Activated T-cell treated with anti-CD3 and anti-CD28 coated beads, Interleukin-2, amount 50 U/mL, for 4 hours (primary cell): ENCODE measurements at places on chromosomes 1 and 21. TPM values are rescaled to one million over a fixed set of nuclear protein-coding genes. Genes with fewer than 3 reads are reported as not detected.

DNA sequence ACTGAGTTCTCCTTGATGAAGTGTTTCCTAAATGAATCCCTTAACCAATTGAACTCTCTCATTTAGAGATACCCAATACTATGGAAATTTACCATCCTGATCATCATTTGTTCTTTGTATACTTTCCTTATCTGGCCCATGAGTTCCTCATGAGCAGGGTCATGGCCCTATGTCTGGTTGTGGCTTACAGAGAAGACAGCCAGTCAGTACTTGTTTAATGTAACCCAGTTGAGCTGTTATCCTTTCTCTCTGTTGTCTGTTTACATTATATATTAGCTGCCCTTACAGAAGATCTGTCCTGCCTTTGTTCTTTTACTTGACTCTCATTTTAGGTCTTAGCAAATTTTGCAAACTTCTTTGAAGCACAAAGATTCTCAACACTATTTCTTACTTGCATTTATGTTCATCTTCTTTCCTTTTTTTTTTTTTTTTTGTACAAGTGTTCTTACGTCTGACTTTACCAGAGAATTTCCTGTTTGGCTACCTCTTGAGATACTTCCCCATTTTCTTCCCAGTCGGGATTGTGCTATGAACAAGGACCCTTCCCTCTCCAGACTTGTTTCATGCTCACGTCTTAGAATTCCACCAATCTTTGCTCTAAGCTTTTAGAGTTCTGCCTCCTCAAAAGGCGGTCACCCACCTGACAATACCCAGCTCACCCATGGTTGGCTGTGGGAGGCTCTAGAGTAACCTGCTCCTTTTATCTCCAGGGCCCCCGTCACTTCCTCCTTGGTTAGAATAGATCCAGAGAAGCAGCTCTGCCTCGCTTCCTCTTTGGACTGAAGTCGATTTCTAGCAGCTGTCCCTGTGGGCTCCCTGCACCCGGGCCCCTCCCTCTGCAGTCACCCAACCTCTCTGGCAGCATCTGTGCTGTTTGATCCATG lies 53.6 kb upstream of the RUNX1 start:
- peak; percentile 27 for DNase-seq

- DNase-seq: peak; percentile 77
These were observed 37.1 kb upstream of the EPB41 start for GRCh38 chr1:28877132-28877781.

DNA sequence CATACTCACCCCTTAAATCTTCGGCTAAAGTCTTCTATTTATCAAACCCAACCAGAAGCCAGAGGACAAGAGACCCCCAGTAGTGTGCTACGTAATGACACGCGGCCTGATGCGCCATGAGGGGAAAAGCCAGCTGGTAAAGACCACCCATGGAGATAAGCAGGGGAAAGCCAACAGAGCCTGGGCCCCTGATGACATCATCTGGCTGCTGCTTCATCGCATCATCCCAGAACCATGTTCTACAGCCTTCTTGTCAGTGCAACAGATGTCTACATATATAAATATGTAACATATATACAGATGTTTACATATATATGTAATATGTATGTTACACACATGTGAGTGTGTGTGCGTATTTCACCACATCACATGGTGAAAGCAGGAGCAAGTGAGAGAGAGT lies 81.7 kb upstream of the VANGL1 start:
- DNase-seq: no peak

DNA sequence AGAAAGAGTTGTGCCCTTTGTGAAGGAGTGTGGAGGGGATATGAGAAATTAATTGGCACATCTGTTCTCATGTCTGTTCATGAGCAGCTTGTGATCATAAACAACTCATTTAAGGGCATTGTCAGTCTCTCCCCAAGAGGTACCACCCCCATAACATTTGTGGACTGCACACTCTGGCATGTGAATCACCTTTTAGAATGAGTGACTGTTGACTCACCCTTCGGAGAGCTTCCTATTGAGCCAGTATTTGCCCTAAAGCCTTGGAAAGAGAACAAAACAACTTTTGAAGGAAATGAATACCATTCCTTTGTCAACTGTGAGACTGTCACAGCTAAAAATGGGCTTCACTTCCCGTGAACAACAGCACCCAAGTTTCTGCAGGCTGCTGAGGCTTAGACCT lies 27.5 kb upstream of the MYSM1 start:
- DNase-seq: no peak

DNA sequence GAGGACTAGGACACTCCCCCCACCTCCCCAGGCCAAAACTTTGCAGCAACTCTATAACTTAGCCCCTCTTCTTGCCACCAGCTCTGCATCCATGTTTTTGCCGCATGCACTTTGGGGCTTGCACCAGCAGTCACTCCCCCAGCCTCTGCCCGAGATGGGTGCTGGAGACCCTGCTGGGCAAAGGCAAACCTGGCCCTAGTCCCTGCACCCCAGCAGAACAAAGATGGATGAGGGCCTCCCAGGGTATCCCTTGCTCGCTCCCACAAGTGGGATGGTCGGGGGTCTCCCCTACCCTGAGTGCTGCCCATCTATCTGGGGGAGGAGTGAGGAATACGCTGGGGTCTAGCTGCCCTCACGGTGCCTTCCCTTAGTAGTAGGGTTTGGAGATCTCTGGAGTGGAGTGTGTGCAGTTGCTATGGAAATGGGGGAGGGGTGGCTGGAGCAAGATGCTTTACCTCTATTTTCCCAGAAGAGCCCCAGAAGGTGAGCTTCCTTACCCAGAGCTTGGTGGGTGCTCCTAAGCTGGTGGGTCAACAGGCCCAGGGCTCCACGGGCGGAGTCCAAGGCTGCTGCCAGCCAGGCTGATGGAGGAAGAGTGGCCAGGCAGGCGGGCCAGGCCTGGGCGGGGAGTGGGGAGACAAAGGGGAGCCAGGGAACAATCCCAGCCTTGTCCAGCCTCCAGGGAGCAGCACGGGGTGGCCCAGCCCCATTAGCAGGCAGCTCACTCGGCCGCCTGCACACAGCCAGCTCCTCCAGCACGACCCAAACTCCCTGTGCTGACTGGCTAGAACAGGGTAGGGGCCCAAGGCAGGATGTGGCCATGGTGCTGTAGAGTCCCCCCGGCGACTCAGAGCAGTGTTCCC lies at the start of gene PAQR6:
TSS of gene PAQR6 (minus strand) at position 597 of the 863 bp plus-strand sequence. CDS start 1,325 bp downstream, outside the sequence.
- no peak for DNase-seq

DNA sequence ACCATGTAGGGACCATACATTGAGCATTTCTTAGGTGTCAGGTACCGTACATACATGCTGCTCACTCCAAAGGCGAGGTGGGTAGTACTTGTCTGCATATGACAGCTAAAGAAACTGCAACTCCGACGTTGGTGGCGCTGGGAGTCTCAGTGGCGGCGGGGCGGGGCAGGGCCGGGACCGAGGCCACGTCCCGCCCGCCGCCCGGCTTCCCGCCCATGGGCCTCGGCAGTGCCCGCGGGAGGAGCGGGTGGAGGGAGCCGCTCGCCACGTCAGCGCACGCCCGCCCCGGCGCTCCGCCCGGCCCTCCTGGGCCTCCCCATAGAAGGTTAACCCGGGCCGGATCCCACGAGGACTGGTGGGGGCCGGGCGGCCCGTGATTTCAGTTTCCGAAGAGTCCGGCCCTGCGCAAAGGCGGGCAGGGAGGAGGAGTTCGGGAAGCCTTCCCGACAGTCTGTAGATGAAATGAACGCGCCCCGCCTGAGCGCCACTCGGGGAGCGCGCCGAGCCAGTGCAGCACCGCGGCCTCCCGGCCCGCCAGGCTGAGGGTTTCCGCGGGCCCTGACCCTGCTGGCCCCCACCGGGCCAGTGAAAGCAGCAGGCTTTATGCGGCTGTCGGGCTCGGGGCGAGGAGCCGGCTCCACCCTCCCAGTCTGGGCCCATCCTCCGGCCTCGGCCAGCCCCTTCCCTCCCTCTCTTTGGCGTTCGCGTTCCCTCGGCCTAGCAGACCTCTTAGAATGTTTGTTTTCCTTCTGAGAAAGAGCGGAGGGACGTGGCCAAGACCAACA lies 119.9 kb upstream of the JUN start:
- peak; percentile 77 for DNase-seq

- DNase-seq: no peak
These were observed 2247.0 kb downstream of the NCAM2 start for GRCh38 chr21:23245255-23245654.

- DNase-seq: no peak
These were observed 310.0 kb upstream of the C1orf174 start for GRCh38 chr1:4210043-4210442.

DNA sequence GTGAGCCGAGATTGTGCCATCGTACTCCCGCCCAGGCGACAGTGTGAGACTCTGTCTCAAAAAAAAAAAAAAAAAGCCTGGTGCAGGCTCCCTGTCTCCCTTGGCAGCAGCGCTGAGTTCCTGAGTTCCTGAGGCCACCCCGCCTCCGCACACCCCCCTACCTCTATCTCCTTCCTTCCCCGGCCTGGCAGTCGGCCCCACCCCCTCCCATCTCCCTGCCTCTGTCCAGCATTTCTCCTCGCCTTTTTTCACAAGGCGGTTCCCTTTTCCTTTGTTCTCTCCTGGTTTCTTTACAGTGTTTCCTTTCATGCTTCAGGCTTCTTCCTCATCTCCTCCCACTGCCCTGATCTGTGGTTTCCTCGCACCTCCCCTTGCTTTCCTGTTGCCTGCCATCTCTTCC lies 2.7 kb downstream of the RORC start:
- DNase-seq: no peak

The TMEM82 gene
- total RNA-seq: not detected

The AADACL4 gene
- not detected for total RNA-seq

The CLCA2 gene
- not detected for total RNA-seq
